Vagina (tissue), 2 donors: ENCODE measurements at places on chromosomes 7 and 10.

- DNase-seq: no peak
- no peaks in the 10 kb centered on the region for H3K27me3 ChIP-seq
- H3K4me1 ChIP-seq: no peaks in the 10 kb centered on the region
- H3K27ac ChIP-seq: no peak overlapping the region
- no peak overlapping the region for H3K4me3 ChIP-seq
Measured at GRCh38 chr7:27689150-27689549, 26.5 kb upstream of the HIBADH start.

DNA sequence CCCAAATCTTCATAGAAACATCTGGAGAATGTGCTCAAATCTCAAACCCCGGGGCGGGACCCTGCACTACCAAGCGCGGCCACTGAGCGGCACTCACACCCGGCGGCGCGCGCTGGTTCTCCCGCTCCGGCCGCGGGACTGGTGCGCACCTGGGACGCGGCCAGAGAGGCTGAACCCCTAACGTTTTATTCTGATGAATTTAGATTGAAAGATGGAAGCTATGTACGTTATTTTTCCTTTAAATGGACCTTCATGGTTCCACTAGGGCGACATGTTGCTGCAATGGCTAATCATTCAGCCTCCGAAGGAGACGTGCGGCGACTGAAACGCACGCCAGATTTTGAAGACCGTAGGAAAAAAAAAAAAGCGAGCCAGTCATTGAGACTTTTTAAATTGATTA lies 107.0 kb upstream of the INSIG1 start:
- no peak overlapping the region for H3K27ac ChIP-seq
- no peaks in the 10 kb centered on the region for H3K36me3 ChIP-seq
- H3K27me3 ChIP-seq: no peaks in the 10 kb centered on the region
- peaks cover 9% of the 10 kb centered on the region for H3K4me1 ChIP-seq
- no peak for DNase-seq
- H3K4me3 ChIP-seq: no peak overlapping the region

DNA sequence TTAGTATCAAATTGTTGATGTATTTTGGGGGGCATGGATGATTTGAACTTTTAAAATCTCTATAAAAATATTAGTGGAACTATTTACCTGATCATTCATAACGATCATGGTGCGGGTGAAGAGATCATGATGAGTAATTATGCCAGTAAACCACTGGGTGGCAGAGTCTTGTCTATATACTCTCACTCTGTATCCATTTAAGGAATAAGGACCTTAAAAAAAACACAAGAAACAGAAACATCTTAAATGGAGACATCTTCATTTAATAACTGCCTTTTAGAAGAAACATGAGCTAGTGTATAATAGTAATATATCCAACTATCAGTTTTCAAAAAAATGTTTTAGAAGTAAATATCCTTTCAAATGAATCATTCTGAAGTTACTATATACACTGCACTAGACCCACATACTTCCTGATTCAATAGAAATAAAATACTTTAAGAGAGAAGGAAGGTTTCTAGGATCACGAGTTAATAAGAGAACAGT lies 84.0 kb downstream of the NRBF2 start:
- H3K4me1 ChIP-seq: peaks cover 5% of the 10 kb centered on the region
- H3K27ac ChIP-seq: no peak overlapping the region
- H3K4me3 ChIP-seq: no peak overlapping the region
- H3K36me3 ChIP-seq: peaks cover 12% of the 10 kb centered on the region

DNA sequence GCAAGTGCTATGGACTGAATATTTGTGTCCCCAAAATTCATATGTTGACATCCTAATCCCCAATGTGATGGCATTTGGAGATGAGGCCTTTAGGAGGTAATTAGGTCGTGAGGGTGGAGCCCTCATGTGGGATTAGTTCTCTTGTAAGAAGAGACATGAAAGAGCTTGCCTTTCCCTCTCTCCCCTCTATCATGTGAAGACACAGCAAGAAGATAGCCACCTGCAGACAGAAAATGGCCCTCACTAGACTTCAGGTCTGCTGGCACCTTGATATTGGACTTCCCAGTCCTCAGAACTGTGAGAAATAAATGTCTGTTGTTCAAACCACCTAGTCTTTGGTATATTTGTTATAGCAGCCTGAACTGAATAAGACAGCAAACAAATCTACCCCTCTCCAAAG lies 75.1 kb upstream of the TBX20 start:
- no peaks in the 10 kb centered on the region for H3K27me3 ChIP-seq
- H3K36me3 ChIP-seq: no peaks in the 10 kb centered on the region
- no peak overlapping the region for H3K4me3 ChIP-seq
- H3K4me1 ChIP-seq: no peaks in the 10 kb centered on the region

- H3K4me1 ChIP-seq: peaks cover 14% of the 10 kb centered on the region
- no peaks in the 10 kb centered on the region for H3K27me3 ChIP-seq
- no peak overlapping the region for H3K4me3 ChIP-seq
- no peak for DNase-seq
Measured at GRCh38 chr10:4046030-4046429, 261.0 kb upstream of the KLF6 start.

DNA sequence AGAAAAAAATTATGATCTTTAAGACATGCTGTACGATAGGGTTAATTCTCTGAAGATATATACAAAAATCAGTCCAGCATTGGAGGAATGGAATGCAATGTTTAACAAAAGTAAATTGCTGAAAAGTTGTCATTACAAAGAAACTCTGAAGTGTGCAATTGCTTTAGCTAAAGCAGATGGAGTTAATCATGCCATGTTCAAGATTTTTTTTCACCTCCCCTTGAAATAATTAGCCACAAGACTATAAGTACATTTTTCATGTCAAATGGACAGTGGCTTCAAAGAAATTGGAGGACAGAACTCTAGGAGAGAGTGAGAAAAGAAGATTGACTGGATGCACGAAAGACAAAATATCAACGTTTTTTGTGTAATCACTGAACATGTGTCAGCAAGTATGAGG lies 63.1 kb upstream of the MEOX2 start:
- H3K4me1 ChIP-seq: no peaks in the 10 kb centered on the region
- H3K4me3 ChIP-seq: no peak overlapping the region

DNA sequence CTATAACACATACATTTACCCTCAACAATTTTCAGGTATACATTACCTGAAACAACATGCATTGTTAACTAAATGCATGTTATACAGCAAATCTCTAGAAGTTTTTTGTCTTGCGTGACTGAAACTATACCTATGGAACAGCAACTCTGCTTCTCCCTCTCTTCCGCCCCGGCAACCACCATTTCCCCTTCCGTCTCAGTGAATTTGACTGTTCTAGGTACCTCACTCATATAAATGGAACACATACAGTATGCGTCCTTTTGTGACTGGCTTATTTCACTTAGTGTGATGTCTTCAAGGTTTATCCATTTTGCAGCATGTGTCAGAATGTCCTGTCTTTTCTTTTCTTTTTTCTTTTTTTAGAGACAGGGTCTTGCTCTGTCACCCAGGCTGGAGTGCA lies 22.5 kb downstream of the CALHM2 start:
- H3K4me3 ChIP-seq: no peak overlapping the region
- peaks cover 59% of the 10 kb centered on the region for H3K36me3 ChIP-seq
- H3K27ac ChIP-seq: no peak overlapping the region
- H3K4me1 ChIP-seq: no peaks in the 10 kb centered on the region

- no peak for DNase-seq
- peaks cover 16% of the 10 kb centered on the region for H3K4me1 ChIP-seq
- peak overlapping the region; percentile 69 for H3K27ac ChIP-seq
Measured at GRCh38 chr10:75202321-75203045, 8.1 kb upstream of the VDAC2 start.

DNA sequence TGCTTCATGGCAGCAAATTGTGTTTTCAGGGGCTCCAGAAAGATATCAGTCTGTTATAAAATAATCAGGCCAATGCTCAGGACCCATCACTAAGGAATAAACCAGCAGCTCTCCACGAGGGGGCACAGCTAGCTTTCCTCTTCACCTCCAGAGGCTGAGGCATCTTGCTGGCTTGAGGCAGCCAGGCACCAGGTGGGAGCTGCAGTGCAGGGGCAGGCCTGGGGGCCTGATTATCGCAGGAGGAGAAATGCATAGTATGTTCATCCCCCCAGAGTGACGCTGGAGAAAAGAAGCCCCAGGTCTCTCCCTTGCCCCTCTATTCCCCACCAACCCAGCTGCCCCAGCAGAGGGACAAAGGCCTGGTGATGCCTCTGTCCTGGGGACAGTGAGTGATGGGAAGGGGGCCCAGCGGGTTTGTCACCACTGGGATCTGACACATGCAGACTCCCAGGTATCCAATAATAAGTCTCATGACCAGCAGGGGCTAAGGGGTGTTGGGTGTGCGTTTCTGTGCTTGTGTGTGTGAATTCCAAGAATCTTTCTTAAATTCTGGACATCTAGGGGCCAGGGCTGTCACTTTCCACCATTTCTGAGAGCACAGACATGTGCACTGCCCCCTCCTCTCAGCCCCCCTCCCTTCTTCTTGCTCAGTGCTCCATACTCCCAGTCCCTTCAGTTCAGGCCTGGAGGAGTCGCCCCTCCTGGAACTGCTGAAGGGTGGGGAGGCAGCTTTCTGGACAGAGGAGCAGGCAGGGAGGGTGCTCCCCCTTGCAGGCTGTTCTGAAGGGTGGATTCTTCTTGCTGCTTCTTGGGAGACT lies 128.1 kb upstream of the FAM20C start:
- H3K27ac ChIP-seq: no peak overlapping the region
- no peak for DNase-seq
- no peak overlapping the region for H3K4me3 ChIP-seq
- H3K4me1 ChIP-seq: no peaks in the 10 kb centered on the region
- no peaks in the 10 kb centered on the region for H3K36me3 ChIP-seq
- H3K27me3 ChIP-seq: no peaks in the 10 kb centered on the region

DNA sequence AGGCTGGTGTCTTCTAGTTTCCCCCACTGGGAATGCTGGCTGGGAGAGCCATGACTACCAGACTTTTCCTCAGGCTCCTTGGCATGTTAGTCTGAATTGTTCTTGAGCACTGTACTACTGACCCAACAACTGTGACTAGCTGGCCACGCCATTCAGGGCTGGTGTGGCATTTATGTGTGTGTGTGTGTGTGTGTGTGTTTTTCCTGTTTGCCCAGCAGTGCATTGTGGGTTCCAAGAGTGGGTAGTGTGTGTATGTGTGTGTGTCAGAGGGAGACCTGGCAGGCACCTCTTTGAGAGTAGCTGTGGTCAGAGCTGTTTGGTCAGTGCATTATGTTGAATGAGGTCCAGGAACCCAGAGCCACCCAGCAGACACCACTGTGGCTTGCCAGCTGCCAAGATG lies 9.2 kb downstream of the PCBD1 start:
- no peak overlapping the region for H3K4me3 ChIP-seq
- H3K36me3 ChIP-seq: peaks cover 37% of the 10 kb centered on the region
- no peak overlapping the region for H3K27ac ChIP-seq
- DNase-seq: no peak
- no peaks in the 10 kb centered on the region for H3K4me1 ChIP-seq
- no peaks in the 10 kb centered on the region for H3K27me3 ChIP-seq

DNA sequence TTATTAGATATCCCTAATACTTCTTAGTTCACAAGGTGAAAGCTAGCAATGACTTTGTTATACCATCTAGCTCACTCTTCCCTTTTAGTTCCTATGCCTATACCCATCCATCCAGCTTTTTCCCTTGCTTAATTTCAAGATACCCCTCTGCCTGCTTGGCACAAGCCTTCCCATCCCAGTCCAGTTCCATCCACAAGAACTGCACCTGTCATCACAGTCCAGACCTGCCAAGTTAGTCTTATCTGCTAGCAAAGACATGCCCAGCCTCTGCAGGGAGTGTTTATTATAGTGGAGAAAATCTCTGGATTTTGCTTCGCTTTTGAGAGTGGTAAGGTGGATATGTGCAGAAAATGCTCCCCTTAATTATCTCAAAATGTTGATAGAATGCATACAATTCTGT lies 158.2 kb downstream of the ST7 start:
- H3K36me3 ChIP-seq: no peaks in the 10 kb centered on the region
- DNase-seq: no peak
- no peaks in the 10 kb centered on the region for H3K27me3 ChIP-seq
- no peak overlapping the region for H3K4me3 ChIP-seq

- no peaks in the 10 kb centered on the region for H3K27me3 ChIP-seq
- H3K27ac ChIP-seq: no peak overlapping the region
- H3K36me3 ChIP-seq: no peaks in the 10 kb centered on the region
- H3K4me3 ChIP-seq: no peak overlapping the region
Measured at GRCh38 chr10:50279489-50279888, 28.2 kb upstream of the ASAH2 start.

DNA sequence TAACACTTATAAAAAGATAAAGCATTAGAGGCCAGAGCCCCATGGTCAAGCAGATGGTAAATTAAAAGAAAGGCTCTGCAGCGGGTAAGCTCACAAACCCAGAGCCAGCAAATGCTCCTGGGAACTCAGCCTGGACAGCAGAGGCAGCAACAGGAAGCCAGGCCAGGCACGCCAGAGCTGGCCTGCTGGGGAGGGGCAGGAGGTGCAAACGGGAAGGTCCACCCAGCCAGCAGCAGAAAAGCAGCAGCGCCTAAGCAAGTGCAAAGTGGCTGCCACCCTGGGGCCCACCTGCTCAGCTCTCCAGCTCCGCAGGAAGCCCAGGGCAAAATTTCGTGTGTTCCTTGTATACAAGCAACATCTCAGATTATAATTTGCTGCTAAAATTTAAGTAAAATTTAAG lies 82.7 kb upstream of the GPR22 start:
- peak overlapping the region; percentile 71 for H3K27ac ChIP-seq
- no peaks in the 10 kb centered on the region for H3K36me3 ChIP-seq
- H3K4me3 ChIP-seq: no peak overlapping the region
- DNase-seq: no peak
- no peaks in the 10 kb centered on the region for H3K27me3 ChIP-seq
- H3K4me1 ChIP-seq: peaks cover 22% of the 10 kb centered on the region

GRCh38 chr10:66924674-66925345 lies 1.0 kb upstream of the LRRTM3 start:
- H3K27ac ChIP-seq: no peak overlapping the region
- no peaks in the 10 kb centered on the region for H3K36me3 ChIP-seq
- H3K4me1 ChIP-seq: peaks cover 14% of the 10 kb centered on the region
- H3K4me3 ChIP-seq: no peak overlapping the region

GRCh38 chr10:89900554-89900953 lies 199.2 kb downstream of the KIF20B start:
- H3K27me3 ChIP-seq: no peaks in the 10 kb centered on the region
- no peak for DNase-seq
- no peak overlapping the region for H3K27ac ChIP-seq
- H3K4me3 ChIP-seq: no peak overlapping the region

DNA sequence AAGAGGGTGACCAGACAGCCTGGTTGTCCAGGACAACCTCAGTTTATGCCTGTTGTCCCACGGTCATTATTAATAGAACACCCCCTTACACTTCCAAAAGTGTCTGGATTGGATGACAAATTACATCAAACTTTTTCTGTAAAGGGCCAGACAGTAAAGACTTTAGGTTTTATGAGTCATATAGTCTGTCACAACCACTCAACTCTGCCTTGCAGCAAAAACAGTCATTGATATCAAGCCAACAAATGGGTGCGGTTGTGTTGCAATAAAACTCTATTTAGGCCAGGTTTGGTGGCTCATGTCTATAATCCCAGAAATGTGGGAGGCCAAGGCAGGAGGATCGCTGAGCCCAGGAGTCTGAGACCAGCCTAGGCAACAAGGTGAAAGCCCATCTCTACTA lies 66.7 kb upstream of the ATP6V0A4 start:
- no peak overlapping the region for H3K27ac ChIP-seq
- H3K36me3 ChIP-seq: peaks cover 3% of the 10 kb centered on the region
- DNase-seq: no peak
- H3K27me3 ChIP-seq: no peaks in the 10 kb centered on the region
- no peaks in the 10 kb centered on the region for H3K4me1 ChIP-seq
